ENCODE measurements at places on chromosomes 12 and 14.
A peak's percentile ranks its signal among the peaks of the same experiment; 100 is the strongest.

GRCh38 chr14:87971010-87971409 is 22.0 kb downstream of the GALC start:
- peak; percentile 32 for DNase-seq

GRCh38 chr14:63155511-63156185 is 48.6 kb upstream of the RHOJ start:
- no peak for DNase-seq

- no peak for DNase-seq
Measured at GRCh38 chr12:104480826-104481440, 24.2 kb downstream of the CHST11 start.

DNA sequence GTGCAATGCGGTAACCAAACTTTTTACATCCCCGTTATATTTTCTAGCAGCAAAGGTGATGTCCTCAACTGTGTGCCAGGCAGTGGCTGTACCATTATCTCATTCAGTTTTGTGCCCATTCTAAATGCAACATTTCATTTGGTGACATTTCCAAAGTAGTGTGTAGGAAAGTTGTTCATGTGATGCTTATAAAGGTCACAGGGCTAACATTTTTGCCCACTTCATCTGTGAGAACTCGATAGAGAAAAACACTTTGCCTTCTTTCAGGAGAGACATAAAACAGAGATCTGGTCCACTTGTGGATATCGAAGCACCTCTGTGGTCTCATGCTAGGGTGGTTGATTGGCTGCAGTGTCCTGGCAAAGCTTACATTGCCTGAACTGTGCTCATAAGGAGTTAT is 414.2 kb upstream of the PDE3A start:
- no peak for DNase-seq

DNA sequence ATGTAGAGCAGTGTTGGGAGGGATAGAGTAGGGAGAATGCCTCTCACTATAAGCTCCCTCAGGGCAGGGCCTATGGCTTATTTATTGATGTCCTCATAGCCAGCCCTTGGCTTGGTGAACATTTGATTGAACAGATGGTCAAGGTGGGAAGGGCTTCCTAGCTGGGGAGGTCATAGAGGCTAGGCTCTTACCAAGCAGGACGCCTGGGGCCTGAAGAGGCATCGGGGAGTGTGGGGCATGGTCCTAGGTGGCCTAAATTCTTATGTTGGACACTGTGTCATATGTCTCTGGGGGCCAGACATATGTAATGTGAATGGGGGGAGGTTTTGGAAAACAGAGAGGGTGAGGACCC is 17.9 kb upstream of the KRT86 start:
- DNase-seq = no peak

DNA sequence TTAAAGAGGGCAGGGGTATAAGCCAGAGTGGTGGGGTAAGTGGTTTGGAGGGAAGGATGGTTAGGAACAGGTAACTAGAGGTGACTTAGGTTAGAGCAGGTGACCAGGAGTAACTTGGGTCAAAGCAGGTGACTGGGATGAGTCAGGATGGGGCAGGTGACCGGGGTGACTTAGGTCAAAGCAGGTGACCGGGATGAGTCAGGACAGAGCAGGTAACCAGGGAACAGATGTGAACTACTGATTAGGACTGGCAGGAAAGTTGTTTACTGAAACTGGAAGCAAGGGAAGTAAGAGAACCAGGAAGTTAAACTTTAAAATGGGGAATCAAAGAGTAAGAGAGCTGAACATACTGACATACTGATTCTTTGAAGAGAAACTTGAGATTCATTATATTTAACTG is 57.4 kb downstream of the FSCB start:
- no peak for DNase-seq

DNA sequence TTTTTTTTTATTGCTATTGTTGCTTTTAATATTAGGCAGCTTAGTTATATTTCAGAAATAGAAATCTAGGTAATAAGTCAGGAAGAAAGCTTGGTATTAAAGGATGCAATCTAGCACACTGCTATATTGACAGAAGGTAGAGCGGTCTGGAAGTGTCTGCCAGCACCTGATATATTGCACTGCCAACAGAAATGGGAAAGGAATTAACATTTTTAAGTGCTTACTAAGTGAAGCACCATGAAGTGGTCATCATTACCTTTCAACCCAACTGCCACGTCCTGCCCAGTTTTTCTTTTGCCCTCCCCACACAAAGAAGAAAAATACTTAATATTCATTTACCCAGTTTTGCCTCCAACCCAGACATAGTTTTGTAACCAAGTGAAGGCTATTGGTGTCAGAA is 163.5 kb downstream of the KITLG start:
- DNase-seq = no peak

GRCh38 chr14:30356438-30357202 is 202.3 kb upstream of the G2E3 start:
- no peak for DNase-seq

- DNase-seq = no peak
Measured at GRCh38 chr12:20588042-20588441, 107.1 kb upstream of the SLCO1C1 start.

GRCh38 chr12:113174461-113175384 is 10.6 kb downstream of the DDX54 start:
- peak; percentile 91 for DNase-seq

DNA sequence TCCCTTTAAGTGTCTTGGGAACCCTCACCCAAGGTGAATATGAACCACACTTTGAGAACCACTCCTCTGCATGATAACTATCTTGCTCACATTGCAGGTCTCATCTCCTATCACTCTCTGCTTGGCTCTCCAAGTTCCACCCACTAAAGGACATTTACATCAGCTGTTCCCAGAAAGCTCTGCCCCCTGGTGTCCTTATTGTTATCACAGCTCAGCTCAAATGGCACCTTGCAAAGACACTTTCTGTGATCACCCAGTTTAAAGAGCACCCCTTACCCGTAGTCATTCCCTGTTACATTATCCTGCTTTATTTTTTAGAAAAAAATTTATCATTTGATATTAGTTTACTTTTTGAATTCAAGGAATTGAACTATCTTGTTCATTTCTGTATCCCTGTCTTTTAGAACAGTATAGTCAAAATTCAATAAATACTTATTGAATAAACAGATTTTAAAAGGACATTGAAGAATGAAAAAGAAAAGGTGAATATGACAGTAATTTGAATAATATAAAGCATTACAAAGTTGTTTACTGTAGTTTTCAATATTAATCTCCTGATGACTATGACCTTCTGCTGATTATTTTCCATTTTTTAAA is 20.5 kb upstream of the GUCY2C start:
- DNase-seq = peak; percentile 66

GRCh38 chr12:77973579-77973978 is 142.9 kb downstream of the NAV3 start:
- DNase-seq = no peak

DNA sequence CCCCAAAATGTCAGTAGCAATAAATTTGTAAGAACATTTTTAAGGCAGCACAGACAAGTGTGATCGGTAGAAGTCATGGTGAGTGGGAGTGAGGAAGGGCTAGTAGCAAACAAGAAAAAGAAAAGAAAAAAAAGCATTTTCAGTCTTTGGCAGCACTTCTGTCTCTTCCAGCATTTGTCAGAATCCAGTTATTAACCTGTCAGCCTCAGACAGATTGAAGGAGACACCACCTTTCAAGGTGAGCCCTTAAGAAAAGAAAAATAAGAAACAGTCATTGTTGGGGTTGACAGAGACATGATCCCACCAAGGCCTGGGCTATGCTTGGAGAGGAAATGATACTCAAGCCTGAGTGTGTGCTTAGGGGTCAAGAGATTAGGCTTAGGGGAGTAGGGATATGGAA is 947.4 kb downstream of the NRXN3 start:
- DNase-seq = no peak

GRCh38 chr12:52662093-52662917 is 10.3 kb upstream of the KRT2 start:
- DNase-seq = no peak

GRCh38 chr14:69226178-69226577 is 33.8 kb upstream of the GALNT16 start:
- no peak for DNase-seq

- no peak for DNase-seq
Measured at GRCh38 chr12:112710414-112710813, 81.1 kb upstream of the RPH3A start.

DNA sequence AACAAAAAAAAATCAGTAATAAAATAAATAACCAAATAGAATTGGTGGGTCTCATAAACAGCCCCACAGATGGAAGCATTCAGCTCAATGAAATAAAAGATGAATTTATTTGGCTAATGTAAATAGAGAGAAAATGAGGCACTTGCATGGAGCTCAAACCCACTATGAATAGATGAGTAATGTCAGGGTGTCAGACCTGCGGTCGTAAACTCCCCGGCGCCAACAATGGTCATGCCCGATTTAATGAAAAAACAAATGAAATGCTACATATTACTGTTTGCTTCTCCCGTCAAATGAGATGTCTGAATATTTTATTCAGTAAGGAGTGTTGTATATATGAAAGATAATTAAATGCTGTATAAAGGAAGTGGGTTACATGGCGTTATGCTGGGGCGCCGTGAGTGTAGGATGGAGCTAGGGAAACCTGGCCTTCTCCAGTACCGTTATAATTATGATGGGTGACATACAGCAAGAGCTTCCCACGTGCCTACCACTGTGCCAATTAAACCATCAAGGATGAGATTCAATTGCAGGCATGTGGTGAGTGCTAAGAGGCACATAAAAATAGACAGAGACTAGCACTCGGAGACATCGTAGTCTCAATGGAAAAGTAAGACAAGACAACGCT is 648.1 kb downstream of the BCL11B start:
- DNase-seq = no peak

GRCh38 chr14:56149995-56150394 is 31.8 kb downstream of the PELI2 start:
- DNase-seq = no peak

GRCh38 chr12:29709054-29709453 is 74.7 kb downstream of the TMTC1 start:
- no peak for DNase-seq

- DNase-seq = no peak
Measured at GRCh38 chr12:52296572-52297215, 5.4 kb upstream of the KRT81 start.

GRCh38 chr12:40034156-40034555 is 71.7 kb downstream of the SLC2A13 start:
- no peak for DNase-seq

GRCh38 chr14:87934185-87934584 is 58.8 kb downstream of the GALC start:
- no peak for DNase-seq

DNA sequence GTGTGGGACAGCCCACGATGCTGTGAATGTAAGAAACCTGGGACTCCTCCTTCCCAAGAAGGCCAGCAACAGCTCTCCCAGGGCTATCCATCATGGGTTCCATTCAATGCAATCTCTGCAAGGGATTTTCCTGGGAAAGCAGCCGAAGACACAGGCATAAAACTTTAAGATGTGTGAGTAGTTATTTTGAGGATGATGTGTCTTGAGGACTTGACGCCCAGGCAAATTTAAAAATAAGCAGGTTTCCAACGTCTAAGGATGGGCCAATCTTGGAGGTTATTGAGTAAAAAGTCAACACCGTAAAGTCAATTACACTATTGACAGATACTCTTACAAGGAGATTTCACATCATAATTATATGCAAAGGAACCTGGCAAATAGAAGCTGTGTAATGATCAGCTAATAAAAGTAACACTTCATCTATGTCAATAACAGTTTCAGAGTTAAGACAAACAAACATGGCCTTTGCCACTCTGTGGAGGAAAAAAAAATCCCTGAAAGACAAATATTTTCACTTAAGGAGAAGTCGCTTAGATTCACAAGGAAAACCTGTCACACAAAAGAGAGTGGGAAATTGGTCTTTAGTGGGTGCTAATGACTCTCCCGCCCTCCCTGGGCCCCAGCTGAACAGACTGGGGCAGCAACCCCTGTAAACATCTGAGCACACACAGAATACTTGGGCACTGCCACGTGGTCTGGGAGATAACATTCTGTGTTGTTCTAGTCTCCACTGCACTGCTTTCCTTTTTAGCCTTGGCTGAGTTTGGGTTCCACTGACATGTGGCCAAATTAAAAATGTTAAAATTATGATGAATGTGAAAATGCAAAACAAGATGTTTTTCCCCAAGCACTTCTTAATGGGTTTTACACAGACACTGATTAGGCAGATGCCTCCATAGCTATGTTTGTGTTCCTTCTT is 240.9 kb downstream of the FOXN3 start:
- no peak for DNase-seq

DNA sequence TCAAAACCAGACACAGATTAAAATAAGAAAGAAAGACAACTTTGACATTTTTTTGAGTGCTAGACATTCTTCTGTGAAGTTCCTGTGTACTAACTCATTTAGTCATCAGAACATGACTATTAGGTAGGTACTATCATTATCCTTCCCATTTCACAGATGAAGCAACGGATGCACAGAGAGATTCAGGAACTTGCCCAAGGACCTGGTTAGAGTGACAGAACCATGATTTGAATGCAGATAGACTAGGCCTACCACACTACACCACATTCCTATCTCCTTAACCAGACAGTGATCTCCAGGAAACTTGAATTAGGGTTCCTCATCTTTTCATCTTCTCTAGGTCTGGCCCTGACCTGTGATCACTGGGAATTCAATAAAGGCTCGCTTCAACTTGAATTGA is 54.4 kb upstream of the MED13L start:
- DNase-seq = no peak

DNA sequence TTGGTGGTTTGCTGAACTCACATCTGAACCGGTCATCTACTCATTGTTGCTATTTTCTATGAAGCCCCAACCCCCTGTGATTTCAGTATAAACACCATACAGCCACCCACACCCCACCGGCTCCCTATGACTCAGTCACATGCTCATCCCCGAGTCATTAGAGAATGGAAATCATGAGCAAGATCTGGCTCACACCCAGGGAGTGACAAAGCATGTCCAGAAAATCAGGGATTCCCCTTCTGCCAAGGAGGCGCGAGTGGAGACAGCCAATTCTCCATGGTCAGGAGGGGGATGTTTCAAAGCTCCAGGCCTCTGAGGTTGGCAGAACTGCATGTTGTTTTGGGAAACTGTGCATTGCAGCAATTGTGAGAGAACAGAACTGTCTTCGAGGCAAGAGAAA is 657.5 kb upstream of the TBX3 start:
- peak; percentile 24 for DNase-seq

GRCh38 chr14:85079842-85080730 is 449.9 kb upstream of the FLRT2 start:
- DNase-seq = no peak

Data from GM13976 (cell line).